Activated CD4-positive, alpha-beta memory T cell treated with anti-CD3 and anti-CD28 coated beads for 36 hours (primary cell): ENCODE measurements at places on chromosomes 3 and 15. TPM values are rescaled to one million over a fixed set of nuclear protein-coding genes. Genes with fewer than 3 reads are reported as not detected.

DNA sequence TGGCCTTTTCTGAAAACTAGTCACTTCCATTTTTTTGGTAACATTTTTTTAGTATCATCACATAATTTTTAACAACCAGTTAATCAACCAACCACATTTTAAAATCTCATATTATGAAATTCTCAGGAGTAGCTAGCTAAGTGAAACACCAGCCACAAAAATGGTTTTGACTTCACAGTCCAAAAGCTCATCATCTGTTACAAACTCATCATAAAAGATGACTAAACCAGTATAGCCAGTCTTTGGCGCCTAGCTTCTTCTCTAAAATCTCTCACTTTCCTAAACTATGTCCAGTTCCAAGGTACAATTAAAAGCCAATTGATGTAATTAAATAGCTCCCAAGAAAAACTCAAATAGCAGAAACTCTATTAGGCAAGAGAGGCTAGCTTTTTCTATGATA is 88.2 kb upstream of the ZNF385D start:
- DNase-seq = no peak

DNA sequence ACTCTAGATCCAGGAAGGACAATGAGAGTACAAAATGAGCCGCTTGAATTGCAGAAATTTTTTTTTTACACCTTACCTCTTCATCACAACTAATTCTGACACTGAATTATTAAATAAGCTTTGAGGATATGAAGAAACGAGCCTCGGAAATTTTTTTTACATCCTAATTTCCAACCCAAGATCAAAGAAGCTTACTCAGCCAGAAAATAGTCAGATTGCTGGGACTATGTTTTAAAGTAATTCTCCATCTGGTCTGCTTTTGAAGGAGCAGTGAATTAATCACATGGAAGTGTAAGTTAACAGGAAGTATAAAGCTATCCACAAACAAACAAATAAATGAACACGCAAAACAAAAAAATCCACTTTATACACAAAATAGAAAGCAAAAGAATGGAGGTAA is 437.0 kb upstream of the KCNMB2 start:
- DNase-seq = no peak

DNA sequence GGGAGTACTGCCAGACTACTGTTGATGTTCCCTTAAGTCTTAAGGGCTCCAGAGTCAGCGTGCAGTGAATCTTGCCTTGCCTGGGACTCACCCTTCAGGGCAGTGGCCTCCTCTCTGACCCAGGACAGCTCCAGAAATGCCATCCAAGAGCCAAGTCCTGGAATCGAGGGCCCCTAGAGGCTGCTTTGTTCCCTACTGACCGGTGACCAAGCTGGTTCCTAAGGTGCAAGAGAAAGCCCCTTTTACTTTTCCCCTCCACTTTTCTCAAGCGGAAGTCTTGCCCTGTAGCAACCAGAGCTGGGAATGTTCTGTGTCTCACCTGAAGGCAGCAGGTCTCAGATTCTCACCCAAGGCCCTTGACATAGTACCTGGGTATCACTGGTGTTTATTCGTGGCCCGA is 238.0 kb downstream of the DOCK3 start:
- DNase-seq = no peak

TEX9 gene
- 1.6 TPM for total RNA-seq

DNA sequence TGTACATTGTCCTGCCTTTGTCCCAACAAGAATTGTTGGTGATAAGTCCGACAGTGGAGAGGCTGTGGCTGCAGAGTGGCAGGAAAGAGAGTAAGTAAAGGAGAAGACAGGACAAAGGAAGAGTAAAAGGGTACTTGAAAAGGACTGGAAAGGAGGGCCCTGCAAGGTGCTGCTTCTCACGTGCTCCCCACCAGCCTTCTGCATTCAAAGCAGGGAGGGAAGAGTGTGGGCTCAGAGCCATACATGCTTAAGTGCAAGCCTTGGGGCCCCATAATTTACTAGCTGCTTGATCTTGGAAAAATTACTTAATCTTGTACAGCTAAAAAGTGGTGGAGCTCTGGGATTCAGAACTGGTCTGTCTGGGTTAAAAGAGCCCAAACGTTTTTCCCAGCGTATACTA is 29.9 kb downstream of the MME start:
- no peak for DNase-seq

GRCh38 chr3:124781476-124782376 is 51.5 kb downstream of the UMPS start:
- no peak for DNase-seq

PCSK6 gene
- total RNA-seq = 0.24 TPM

DNA sequence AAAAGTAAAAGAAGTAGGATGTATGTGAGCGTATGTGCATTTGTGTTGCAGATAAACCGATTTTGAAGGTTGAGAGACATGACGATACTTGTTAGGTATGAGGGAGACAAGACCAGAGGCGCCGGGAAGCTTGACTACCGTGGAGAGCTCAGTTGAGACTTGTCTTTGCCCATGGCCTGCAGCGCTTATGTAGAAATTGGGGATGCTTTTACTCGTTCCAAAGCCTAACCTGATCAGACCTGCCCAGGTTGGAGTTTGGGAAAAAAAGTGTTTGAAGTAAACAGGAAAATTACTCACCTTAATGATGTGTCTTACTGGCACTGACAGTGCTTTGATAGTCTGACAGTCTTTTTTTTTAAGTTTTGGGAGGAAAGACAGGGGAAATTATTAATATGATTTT is 202.8 kb downstream of the TP63 start:
- no peak for DNase-seq

SLC27A2 gene
- 22.5 TPM for total RNA-seq
